Adrenal gland (tissue), 19 donors: ENCODE measurements at places on chromosomes 3 and 15.

- no peaks in the 10 kb centered on the region for H3K27me3 ChIP-seq
- H3K36me3 ChIP-seq: no peaks in the 10 kb centered on the region
- no peak overlapping the region for H3K4me3 ChIP-seq
- no peak for DNase-seq
Observed at GRCh38 chr15:77508541-77509243, 88.0 kb downstream of the HMG20A start.

DNA sequence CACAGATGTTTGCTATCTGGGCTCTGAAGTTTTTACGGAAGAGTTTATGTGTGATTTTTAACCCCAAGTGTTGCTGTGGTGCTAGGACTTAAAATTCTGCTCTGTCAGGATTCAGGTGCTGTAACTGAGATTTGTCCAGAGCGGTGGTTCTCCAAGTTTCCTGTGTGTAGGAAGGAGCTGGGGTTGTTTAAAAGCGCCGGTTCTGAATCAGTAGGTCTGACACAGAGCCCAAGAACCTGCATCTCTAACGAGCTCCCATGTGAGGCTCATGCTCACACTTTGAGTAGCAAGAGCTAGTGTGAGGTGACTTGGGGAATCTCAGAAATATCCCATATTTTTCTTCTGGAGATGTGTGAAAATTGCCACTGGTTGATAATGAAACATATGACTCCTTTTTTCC lies 325.5 kb downstream of the SATB1 start:
- DNase-seq: no peak
- no peak overlapping the region for H3K4me3 ChIP-seq
- H3K36me3 ChIP-seq: no peaks in the 10 kb centered on the region
- H3K27ac ChIP-seq: no peak overlapping the region

DNA sequence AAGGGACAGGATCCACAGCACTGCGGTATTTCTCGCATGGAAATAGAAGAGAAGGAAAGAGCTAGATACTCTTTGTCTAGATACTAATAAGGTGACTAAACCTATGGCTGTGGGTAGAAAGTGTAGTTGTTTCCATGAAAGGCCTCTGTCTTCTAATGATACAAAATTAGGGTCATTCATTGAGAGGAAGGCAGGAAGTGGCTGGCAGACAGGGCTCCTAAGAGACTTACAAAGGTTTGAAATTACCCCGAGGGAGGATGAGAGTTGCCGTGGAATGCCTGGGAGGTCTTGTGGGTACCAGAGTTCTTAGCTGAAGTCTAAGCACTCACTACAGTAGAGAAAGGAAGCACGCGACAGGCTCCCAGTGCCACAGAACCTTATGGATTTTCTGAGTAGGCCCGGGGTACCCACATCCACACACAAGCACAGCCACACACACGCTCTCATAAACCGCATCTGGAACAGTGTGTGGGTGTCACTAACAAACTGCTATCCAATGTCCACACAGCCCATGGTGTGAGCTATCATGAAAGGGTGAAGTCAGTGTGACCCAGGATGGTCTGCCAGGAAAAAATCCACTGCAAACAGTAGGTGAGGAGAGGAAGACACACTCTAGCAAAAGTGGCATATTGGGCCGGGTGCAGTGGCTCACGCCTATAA lies 221.4 kb downstream of the FAM43A start:
- no peak overlapping the region for H3K27ac ChIP-seq
- H3K27me3 ChIP-seq: no peaks in the 10 kb centered on the region
- H3K4me3 ChIP-seq: no peak overlapping the region
- H3K36me3 ChIP-seq: no peaks in the 10 kb centered on the region
- H3K4me1 ChIP-seq: no peaks in the 10 kb centered on the region

- H3K4me1 ChIP-seq: no peaks in the 10 kb centered on the region
- H3K4me3 ChIP-seq: no peak overlapping the region
- no peak overlapping the region for H3K27ac ChIP-seq
- no peaks in the 10 kb centered on the region for H3K36me3 ChIP-seq
Observed at GRCh38 chr3:2765002-2765579, 345.1 kb downstream of the IL5RA start.

GRCh38 chr15:64857421-64857820 lies 15.7 kb downstream of the PLEKHO2 start:
- H3K36me3 ChIP-seq: peaks cover 83% of the 10 kb centered on the region
- no peak overlapping the region for H3K4me3 ChIP-seq
- H3K27me3 ChIP-seq: no peaks in the 10 kb centered on the region
- peaks cover 85% of the 10 kb centered on the region for H3K4me1 ChIP-seq

- no peaks in the 10 kb centered on the region for H3K4me1 ChIP-seq
- no peak overlapping the region for H3K27ac ChIP-seq
- no peak overlapping the region for H3K4me3 ChIP-seq
- DNase-seq: no peak
- no peaks in the 10 kb centered on the region for H3K27me3 ChIP-seq
- H3K36me3 ChIP-seq: no peaks in the 10 kb centered on the region
Observed at GRCh38 chr3:39275963-39276593, 3.8 kb downstream of the CX3CR1 start.

DNA sequence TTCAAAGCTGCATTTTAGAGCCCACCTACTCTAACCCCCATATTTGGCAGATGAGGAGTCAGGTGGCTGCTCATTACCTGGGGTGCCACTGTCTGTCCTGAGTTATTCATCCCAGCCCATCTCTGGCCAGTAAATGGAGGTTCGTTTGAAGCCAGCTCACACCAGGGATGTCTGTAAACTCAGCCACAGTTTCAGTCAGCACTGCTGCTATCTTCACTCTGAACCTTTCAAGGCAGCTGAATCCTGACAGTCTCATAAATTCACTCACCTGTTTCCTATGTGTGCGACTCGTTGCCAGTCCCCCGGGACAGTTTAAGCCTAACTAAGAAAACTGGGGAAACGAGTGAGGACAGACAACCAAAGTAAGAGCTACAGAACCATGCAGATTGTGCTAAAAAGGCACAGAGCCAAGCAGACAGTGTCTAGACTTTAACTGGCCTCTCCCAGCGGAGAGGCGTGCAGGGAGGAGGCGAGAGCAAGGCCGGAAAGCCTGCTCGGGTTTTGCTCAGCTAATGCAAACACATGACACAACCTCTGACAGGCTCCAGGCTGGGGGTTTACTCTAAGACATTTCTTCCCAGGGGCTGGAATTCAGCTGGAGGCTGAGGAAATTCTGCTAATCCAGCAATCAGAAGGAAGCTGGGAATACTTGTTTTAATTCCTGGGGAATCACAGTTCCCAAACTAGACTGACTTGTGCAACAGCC lies 12.0 kb downstream of the FSTL1 start:
- DNase-seq: peak; percentile 65
- no peaks in the 10 kb centered on the region for H3K36me3 ChIP-seq
- H3K4me1 ChIP-seq: peaks cover 29% of the 10 kb centered on the region
- peak overlapping the region; percentile 64 for H3K27ac ChIP-seq
- H3K4me3 ChIP-seq: no peak overlapping the region
- H3K27me3 ChIP-seq: no peaks in the 10 kb centered on the region

DNA sequence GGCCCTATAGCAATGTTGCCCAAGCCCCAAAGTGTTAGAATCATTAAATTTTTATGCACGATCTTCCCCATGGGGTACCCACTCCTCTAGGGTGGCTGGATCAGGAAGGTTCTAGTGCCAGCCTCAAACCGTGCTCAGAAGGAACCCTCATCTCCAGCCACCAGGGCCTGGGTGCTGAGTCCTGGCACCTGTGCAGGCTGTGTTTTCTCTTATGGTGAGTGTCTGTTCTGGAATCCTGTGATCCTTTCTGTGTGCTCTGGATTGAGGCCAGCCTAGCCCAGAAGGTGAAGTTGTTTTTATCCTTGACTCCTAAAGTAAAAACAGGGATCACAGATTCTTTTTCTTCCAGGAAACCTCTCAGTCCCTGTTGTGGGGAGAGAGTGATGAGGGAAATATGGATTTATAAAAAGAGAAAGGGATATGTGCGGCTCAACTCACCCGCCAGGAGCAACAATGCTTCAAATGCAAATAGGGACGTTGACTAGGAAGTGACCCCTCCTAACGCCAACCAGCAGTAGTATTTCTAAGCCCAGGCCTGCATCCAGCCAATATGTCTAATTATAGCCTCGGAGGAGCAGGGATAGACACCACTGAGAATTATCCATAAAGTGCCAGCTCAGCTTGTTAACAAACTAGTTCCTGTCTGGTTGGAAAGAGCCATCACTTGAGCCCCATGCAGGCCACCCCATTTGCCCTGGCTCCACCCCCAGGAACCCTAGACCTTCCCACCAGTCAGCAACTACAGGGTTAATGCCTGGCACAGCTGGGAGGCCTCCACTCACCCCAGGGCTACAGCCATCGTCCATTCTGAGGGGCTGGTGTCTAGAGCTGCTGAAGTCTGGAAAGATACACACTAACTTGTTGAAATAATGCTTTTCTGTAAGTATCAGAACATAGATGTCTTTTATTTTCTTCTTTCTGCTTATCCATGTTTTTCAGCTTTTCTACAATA lies 513.5 kb upstream of the PROK2 start:
- no peak overlapping the region for H3K4me3 ChIP-seq
- DNase-seq: no peak
- no peaks in the 10 kb centered on the region for H3K27me3 ChIP-seq
- no peaks in the 10 kb centered on the region for H3K36me3 ChIP-seq

GRCh38 chr3:177037241-177037640 lies 160.0 kb downstream of the TBL1XR1 start:
- H3K4me3 ChIP-seq: no peak overlapping the region
- peak overlapping the region; percentile 48 for H3K27ac ChIP-seq
- no peak for DNase-seq
- no peaks in the 10 kb centered on the region for H3K27me3 ChIP-seq
- H3K4me1 ChIP-seq: no peaks in the 10 kb centered on the region
- no peaks in the 10 kb centered on the region for H3K36me3 ChIP-seq

DNA sequence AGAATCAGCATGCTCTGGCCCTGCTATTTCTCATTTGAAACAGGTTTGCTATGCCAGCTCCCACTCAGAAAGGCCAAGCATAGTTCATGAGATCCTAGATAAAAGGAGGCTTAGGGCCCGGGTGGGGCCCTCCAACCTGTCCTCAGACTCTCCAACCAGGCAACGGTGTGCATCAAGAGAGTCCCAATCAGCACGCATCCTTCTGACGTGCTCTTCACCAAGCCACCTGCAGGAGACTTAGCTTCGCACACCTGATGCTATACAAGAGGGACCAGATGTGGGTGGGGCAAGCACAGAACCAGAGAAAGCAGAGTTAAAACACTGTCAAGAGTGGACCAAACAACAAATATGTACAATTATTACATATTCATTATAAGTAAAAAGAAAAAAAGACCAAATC lies 17.3 kb downstream of the STIMATE start:
- H3K4me1 ChIP-seq: peaks cover 3% of the 10 kb centered on the region
- H3K27me3 ChIP-seq: no peaks in the 10 kb centered on the region
- no peak for DNase-seq
- no peak overlapping the region for H3K27ac ChIP-seq
- H3K36me3 ChIP-seq: no peaks in the 10 kb centered on the region
